ENCODE measurements at places on chromosomes 11 and 22.

DNA sequence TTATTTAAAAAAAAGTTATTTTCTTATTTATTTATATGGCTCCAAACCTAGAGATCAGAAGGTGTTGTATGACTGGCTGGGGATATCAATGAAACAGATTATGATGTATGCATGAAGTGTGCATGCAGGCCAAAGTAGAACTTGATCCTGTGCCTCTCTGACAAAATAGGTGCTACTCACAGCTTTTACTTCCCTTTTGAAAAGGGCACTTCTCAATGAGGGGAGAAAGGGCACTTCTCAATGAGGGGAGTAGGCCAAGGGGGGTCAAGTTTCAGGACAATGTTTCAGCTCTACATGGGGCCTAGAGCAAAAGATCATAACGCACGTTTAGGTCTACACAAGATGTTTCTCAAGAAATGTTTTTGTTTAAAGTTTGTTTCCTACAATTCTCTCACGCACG, 397.5 kb downstream of the ETS1 start:
- DNase-seq: no peak

DNA sequence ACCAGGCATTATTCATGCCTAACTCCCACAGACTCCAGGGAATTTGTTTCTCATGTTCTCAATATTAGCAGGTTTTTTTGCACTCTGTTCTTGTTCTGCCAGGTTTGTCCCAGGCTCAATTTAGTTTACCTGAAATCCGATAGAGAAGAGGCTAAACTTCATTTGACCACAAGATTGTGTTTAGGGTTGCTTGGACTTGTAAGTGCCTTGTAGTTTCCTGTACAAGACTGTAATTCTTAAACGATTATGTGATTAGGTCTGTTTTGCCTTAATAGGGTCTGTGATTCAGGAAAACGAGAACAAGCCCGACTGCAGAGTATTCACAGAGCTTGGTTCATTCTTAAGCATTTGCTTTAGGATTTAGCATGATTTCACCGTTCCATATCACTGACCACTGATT, 1.8 kb downstream of the PRSS23 start:
- DNase-seq: no peak

DNA sequence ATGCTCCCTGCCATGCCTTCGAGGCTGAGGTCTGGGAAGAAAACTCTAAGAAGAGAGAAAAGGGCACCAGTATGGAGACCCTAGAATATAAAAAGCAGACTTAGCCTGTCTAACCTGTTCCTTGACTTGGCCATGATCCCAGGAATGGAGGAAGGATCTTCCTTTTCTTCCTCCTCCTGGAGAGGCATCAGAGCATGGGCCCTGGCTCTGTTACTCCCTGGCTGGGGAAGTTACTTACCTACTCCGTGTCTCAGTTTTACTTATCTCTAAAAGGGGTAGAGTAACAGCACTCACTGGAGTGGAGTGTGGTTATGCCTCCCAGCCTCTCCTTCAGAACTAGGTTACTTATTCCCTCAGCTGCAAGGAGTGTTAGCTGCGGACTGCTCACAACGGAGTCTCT, 55.2 kb upstream of the PHF21A start:
- DNase-seq: no peak

- no peak for DNase-seq
Observed at GRCh38 chr22:31742115-31742514, 7.8 kb downstream of the PRR14L start.

GRCh38 chr11:17601256-17601671, 54.2 kb downstream of the OTOG start:
- DNase-seq: no peak

DNA sequence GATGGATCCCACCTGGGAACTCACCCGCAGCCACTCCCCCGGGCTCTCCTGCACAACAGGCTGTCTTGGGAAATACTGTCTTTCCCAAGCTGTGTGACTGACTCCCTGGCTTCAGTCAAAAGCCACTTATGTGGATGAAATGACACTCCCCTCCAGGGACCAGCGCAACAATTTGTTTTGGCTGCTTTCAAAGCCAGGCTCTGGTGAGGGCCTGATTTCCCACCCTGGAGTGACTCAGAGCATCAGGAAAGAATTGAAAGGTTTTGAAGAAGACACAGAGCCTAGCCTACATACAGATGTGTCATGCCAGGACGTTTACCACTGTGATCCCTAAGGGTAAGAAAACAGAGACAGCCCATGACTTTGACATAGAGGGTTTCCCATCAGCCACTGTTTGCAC, 550.5 kb downstream of the MIAT start:
- DNase-seq: no peak

- DNase-seq: no peak
Observed at GRCh38 chr11:77236901-77237300, 64.6 kb downstream of the GDPD4 start.

DNA sequence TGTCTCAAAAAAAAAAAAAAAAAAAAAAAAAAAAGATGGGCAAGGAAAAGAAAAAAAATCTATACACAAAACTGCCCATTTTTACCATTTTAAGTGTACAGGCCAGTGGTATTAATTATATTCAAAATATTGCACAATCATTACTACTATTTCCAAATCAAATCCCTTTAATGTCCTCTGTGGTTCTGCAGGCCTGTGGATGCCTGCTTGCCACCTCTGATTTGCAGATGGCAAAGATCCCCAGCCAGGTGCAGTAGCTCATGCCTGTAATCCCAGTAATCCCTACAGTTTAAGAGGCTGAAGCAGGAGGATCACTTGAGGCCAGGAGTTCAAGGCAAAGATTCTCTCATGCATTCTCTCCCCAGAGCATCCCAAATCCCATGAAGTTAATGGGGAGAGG, 20.2 kb downstream of the RFPL1 start:
- DNase-seq: no peak
